Glomerular endothelial cell (primary cell): ENCODE measurements at places on chromosomes 12 and 14. TPM values are rescaled to one million over a fixed set of nuclear protein-coding genes. Genes with fewer than 3 reads are reported as not detected.

GRCh38 chr12:27696293-27696652 lies at the start of gene REP15:
TSS of gene REP15 (plus strand) at chr12:27696447. CDS start at chr12:27696563, 116 bp downstream.
- DNase-seq = no peak

GRCh38 chr12:131513606-131514005 lies 197.3 kb upstream of the SFSWAP start:
- DNase-seq = no peak

Gene CKB
- 10.3 and 30.8 TPM in 2 replicates for total RNA-seq

Gene TAS2R20
- total RNA-seq = 0.34 and 1.8 TPM in 2 replicates

GRCh38 chr14:51093371-51094281 lies 1.3 kb downstream of the TRIM9 start:
- no peak for DNase-seq

DNA sequence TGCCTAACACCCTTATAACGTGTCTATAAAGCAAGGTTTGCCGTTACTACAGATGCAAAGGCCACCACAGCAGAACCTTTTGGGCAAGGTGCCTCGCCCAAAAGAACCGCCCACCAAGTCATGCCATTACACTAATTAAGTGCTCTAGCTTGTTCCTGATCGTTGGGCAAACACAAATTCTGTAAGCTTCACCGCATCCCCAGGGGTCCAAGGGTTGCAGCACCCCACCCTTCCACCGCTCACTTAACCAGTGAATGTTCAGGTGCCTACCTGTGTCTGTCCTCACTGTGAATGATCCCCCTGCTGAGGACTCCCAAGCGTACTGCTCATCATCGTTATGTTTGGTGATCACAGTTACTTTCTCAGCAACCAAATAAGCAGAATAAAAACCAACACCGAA lies 1.4 kb downstream of the HSP90AA1 start:
- DNase-seq = no peak

Gene HOXC5
- 0.12 TPM in 1 of 2 replicates, not detected in the other for total RNA-seq

Gene PTPRB
- total RNA-seq = 58.9 and 147 TPM in 2 replicates
